Left renal cortex interstitium (tissue), 4 donors: ENCODE measurements at places on chromosomes 12 and 14. TPM values are rescaled to one million over a fixed set of nuclear protein-coding genes. Genes with fewer than 3 reads are reported as not detected.

DNA sequence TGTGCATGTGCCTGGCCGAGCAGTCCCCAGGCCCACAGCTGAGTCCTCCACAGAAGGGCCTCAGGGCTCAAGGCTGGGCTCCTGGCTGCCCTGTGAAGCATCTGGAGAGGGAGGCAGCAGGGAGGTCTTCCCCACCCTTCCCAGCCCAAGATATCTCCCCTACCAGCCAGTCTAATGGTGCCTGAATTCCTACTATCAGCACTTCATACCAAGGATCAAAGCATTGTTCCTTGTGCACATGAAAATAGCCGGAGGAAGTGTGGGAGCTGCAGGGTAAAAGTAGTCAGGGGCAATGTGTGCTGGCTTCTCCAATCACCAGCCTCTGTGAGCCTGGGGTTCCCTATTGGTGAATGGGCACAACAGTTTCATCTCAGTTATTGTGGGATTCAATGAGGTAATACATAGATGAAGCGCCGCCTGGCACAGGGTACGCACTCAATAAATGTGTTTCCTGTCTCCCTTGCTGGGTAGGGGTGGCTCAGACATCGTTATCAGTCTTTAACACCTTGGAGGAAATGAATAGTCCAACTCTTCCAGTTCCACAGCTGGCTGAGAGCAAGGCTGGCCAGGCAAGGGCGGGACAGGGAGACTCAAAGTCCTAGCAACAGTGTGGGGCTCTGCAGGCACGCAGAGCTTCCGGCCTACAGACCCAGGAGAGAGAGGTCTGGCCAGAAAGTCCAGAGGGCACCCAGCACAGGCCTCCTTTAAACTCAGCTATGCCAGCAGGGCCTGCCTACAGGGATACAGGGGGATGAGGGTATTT lies 39.1 kb upstream of the PNMA1 start:
- no peak for DNase-seq

- DNase-seq: no peak
These were observed 215.4 kb upstream of the DIO2 start for GRCh38 chr14:80426683-80427082.

DNA sequence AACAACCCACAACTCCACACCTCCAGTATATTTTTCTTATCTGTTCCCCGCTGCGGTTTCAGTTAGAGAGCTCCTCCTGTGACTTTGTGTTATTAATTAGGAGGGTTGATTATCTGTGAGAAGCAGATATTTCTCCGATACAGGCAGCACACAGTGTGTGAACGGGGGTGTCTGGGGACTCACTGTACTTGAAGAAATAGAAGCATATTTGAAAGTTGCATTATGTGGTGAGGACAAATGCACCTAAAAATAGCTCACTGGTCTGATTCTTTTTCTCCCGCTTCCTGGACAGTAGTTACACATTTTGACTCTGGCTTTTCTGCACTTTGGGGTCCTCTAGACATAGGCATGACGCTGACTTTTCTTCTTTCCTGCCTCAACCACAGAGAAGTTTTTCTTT lies 277.7 kb downstream of the VRK1 start:
- DNase-seq: no peak

DNA sequence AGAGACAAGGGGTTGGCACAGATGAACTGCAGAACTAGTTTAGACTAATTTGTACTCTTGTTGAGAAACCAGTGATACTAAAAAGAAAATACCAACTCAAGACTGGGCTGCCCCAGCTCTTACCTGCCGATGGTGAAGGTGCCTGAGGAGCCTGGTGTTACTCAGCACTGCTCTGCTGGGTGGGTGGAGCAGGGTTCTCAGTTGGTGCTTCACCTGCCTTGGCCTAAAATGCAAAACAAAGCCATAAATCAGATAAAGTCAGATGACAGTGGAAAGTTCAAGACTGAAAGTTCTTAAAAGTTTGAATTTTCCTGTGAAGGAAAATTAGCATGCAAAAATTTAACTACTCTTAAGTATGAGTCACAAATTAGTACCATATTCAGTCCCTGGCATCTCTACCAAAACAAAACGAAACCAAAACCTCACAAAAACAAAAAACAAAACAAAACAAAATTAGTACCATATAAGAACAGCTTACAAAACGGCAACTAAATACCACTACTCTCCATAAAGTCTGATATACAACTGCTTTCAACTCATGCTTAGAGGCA lies 21.9 kb downstream of the YBX3 start:
- no peak for DNase-seq

TPPP2 gene
- polyA plus RNA-seq: 4.0 TPM

GRCh38 chr14:24066496-24067132 lies 4.7 kb upstream of the CPNE6 start:
- DNase-seq: no peak

- DNase-seq: no peak
These were observed 197.0 kb upstream of the C14orf180 start for GRCh38 chr14:104382361-104383087.

- DNase-seq: no peak
These were observed 157.7 kb upstream of the TBX3 start for GRCh38 chr12:114841557-114842251.

GRCh38 chr14:100652744-100653143 lies 65.5 kb upstream of the BEGAIN start:
- DNase-seq: no peak

GRCh38 chr14:47678157-47678556 lies 2.8 kb upstream of the MDGA2 start:
- no peak for DNase-seq

TAS2R9 gene
- 0.09 TPM for polyA plus RNA-seq

GRCh38 chr12:120640861-120641833 lies 721 bp downstream of the CABP1 start:
- DNase-seq: no peak

DNA sequence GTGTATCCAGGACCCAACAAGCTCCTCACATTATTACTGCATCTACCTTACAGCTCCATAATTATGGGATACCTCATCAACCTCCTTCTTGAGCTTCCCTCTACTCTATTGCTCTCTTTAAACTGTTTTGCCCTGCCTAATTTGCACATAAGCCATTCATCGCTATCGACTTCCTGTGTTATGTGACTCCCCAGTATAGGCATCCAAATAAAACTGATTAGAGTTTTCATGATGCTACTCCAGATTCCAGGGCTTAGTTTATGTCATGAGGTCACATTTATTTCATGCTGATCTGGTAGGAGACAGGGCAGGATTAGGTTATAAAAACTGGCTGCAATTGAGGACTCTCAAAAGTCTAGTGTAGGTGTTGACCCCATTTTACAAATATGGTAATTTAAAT lies 569.9 kb upstream of the MGAT4C start:
- DNase-seq: no peak

GRCh38 chr12:20361416-20361815 lies 6.9 kb upstream of the PDE3A start:
- no peak for DNase-seq

GRCh38 chr12:97616946-97617345 lies 154.3 kb downstream of the RMST start:
- no peak for DNase-seq

DNA sequence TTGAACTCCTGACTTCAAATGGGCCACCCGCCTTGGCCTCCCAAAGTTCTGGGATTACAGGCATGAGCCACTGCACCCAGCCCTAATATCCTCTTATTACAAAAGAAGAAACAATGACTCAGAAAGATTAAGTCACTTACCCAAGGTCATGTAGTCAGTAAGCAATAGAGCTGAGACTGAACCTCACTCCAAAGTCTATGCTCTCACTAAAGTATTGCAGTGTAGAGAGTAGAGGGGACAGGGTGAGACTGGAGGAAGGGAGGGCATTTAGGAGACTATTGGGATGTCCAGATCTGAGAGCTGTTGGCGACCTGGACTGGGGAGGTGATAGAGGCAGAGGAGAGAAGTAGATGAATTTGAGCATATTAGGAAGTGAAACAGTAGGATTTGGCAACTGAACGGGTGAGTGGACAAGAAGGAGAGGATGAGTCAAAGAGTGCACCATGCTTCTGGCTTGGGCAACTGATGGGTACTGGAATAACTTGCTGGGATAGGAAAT lies 11.8 kb downstream of the P2RX7 start:
- no peak for DNase-seq

KRT84 gene
- not detected for polyA plus RNA-seq

GRCh38 chr14:21399311-21399870 lies 15.6 kb upstream of the SUPT16H start:
- DNase-seq: no peak

- DNase-seq: no peak
These were observed 133.4 kb upstream of the FGD4 start for GRCh38 chr12:32265951-32266350.

DNA sequence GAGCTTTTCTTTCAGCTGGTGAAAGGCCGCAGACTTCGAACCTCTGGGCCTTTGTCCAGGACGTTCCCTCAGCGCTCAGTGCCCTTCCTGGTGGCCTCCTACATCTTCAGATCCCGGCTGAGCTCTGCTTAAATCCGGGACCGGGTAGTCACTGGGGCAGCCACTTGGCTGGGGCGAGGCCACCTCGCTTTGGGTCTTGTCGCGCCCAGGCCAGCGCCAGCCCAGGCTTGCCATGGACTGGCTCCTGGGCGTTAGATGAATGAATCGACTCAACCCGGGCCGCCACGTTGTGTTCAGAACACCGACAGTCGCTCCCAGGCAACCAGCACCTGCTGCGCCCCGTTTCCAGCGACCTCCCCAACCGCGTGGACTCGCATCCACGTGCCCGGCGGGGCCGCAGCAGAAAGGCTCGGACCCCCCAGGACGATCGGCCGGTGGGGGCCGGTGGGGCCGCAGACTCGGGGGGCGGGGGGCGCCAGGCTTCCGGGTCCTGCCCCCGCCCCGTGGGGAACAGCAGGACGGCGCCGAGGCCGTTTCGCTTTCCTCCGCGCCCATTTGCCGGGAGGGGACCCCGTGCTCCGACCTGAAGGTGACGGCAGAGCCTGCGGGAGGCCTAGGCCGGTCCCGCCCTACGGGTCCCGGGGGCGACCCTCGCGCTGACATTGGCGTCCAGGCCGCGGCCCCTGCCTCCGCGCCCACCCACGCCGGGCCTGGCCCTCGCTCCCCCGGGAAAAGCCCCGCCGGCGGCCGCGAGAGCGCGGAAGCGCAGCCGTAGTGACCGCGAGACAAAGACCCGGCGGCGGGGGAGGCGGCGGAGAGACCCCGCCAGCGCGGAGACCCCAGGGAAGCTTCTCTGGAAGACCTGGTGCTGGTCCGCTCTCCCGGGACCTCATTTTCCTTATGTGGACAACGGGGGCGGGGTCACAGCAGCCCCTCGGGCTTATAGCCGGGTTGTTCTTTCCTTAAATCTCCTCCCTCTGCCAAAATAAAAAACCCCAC lies 37.3 kb upstream of the RCOR1 start:
- no peak for DNase-seq

DNA sequence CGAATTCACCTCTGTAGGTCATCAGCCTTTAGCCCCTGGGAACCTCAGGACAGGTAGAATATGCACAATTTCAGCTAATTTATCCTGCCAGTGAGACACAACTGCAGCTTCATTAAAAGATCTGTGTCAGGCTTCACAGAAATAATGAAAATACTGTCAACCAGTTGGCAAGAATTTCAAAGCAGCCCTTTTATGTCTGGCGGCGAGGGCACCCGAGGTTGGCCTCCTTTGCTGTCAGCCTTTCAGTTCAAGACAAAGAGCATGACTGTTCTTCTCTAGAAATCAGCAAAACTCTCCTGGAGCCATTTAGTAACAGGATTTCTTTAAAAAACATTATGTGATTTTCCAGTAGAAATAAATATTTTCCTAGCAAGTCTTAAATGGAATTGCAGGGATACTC lies 75.9 kb downstream of the BBS10 start:
- no peak for DNase-seq

GRCh38 chr12:46483572-46484395 lies 111.2 kb upstream of the SLC38A2 start:
- no peak for DNase-seq

GRCh38 chr12:78818487-78818886 lies 46.1 kb upstream of the SYT1 start:
- no peak for DNase-seq

DNA sequence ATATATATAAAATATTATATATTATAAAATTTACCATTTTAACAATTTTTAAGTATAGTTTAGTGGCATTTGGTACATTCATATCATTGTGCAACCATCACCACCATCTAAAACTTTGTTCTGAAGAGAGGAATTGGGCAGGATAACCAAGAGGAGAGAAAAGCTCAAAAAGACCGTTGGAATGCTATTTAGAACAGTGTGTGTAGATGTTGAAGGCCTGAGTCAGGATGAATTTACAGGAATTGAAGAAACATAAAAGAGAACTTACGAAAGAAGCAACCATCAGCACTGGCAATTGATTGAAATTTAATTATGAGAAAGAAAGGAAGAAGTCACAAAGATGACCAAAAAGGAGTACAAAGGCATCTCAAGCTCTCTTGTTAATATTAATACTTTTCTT lies 196.9 kb upstream of the PWP1 start:
- no peak for DNase-seq

DNA sequence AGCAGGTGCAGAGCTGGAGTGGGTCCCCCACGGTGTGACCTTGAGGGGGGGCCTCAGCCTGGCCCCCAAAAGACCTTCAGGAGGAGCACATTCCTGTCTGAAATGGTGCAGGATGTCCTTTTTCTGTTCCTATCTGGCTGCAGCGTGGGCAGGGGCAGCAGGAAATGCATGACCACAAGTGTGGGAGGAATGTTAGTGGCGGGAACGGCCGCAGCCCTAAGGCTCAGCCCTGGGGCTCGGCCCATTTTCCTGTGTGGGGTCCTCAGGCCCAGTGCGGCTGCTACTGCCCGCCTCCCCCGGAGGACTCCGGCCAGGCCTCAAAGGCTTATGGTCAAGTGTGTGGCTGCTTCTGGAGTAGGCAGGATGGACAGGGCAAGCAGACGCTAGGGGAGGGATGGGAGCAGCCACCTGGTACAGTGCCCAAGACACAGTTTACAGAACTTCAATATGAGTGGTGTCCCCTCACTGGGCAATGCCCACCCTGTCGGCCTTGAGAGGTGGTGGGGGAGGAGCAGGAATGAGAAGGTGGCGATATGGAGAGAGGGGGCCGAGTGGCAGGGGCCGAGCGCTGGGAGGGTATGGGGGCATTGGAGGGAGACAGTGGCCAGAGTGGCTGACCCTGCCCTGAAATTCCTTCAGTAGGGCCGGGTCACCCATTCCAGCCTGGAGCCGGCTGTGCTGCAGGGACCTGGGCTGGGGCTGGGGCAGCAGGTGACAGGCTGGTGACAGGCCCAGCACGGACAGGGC lies 137.4 kb downstream of the CALM1 start:
- no peak for DNase-seq

DNA sequence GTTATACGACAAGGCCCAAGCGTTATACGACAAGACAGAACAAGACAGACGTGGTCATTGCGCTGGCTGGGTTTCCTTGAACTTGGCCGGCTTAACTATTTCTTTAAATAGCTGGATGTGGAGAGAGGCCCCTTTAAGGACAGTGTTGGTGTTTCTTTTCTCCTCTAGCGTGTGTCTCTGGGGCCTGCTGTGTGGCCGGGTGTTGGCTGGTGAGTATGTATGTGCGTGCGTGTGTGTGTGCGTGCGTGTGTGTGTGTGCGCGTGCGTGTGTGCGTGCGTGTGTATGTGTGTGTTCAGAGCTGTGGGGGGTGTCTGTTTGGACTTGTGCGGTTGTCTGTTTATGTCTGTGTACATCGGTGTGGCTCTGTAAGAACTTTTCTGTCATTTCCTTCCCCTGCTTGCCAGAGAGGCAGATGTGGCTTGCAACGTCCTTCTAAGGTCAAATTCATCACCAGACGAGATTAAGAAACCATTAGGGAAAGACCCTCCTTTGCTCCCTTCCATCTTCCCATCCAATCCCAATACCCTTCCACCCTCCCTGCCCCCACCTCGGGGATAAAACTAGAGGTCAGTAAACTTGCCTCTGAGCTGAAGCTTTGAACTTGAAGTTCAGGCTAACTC lies 78.6 kb upstream of the TBX3 start:
- no peak for DNase-seq
